Substantia nigra (tissue), 51 donors: ENCODE measurements at places on chromosomes 7 and 10.

DNA sequence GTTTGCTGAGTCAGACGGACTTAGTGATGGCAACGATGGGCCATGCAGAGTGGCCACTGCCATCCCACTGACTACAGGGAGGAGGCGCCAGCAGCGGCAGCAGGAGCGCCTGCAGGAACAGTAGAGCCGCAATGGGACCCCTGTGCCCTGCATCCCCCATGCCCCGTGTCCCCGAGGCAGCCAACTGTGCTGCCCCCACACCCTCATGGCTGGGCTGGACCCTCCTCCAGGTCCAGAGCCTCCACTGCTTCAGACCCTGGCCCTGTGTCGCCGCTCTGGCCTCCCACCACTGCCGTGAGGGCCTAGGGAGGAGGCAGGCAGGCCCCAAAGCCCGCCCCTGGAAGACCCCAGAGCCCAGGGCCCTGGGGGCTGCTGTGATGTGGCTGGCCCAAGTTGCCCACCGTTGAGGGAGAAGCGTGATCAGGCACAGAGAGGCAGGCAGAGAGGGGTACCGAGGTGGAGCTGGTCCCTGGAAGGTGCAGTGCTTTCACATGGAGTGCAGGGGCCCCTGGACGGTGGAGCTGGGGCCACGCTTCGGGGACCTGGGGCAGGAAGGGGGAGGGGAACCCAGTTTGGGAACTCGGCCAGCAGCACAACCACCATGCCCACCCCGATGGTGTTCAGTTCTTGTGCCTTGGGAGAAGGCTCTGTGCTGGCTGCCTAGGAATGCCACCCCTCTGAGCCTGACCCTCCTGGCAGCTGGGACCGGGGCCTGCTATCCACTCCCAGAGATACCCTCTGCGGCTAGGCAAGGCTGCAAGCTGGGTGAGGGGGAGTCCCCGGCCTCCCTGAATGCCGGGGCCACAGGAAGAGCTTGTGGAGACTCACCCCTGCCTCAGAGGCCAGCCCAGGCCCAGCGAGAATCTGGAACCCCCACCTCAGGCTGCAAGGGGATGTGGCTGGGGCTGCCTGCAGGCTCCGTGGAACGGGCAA is 32.6 kb downstream of the DKK1 start:
- no peak for DNase-seq

- DNase-seq: no peak
Measured at GRCh38 chr10:99982728-99983127, 27.0 kb downstream of the DNMBP start.

DNA sequence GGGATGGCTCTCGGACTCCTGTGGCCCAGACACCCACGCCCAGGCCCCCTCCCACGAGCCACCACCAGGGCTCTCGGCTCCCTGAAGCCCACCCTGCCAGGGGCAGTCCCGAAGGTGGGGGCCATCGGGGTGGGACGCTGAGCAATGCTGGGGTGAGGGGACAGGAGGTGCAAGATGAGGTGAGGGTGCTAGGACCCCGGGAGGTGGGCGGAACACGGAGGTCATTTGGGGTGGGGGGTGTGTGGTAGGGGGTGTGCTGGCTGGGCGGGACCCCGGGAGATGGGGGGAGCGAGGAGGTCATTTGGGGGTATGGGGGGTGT is 17.0 kb upstream of the LFNG start:
- DNase-seq: no peak

DNA sequence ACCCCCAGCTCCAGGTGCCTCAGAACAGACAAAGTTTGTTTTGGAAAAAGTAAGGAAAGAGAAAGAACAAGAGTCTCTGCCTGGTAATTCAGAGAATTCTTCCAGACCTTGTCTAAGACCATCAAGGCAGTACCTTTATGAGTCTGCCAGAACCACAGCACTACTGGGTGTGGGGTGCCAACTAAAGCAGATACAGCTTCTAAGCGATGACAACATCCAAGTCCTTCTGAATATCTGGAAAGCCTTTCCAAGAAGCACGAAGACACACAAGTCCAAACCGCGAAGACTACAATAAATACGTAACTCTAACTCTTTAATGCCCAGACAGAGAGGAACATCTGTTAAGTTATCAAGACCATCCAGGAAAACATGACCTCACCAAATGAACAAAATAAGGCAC is 94.3 kb downstream of the SIRT1 start:
- DNase-seq: no peak
